ENCODE measurements at places on chromosomes 6 and 20.

GRCh38 chr20:19757487-19758132 is 448 bp upstream of the RIN2 start:
- DNase-seq = no peak

DNA sequence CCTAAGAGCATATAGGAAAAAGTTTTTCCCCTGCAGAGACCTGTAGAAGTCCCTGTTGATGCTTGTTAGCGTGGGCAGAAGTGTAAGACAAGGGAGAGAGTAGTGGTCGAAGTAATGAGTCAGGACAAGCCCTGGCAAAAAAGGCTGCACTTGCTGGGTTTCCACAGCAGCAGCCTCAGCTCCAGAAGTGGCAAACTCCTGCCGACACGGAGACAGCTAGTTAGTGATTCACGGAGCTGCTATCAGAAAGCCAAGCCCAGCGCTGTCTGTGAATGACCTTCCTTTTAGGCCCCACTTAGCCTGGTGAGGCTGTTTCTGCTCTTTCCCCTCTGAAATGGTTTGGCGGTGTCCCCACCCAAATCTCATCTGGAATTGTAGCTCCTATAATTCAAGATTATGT is 109.1 kb downstream of the FAM50B start:
- DNase-seq = no peak

GRCh38 chr6:38027685-38028373 is 208.3 kb downstream of the ZFAND3 start:
- no peak for DNase-seq

GRCh38 chr6:45830441-45831139 is 185.1 kb downstream of the CLIC5 start:
- peak; percentile 71 for DNase-seq

DNA sequence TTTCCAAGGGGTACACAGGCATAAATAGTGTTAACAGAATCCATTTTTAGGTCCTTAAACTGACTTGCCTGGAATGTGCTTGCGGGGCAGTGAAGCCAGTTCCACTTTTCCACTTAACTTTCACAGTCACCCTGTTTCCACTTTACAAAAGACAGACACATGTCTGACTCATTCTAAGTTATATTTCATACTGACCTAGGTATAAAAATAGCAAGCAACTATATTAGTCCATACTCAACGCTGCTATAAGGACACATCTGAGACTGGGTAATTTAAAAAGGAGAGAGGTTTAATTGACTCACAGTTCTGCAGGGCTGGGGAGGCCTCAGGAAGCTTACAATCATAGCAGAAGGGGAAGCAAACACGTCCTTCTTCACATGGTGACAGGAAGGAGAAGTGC is 88.2 kb downstream of the MTFR2 start:
- no peak for DNase-seq

GRCh38 chr20:14775778-14776177 is 438.4 kb upstream of the FLRT3 start:
- DNase-seq = no peak

- no peak for DNase-seq
Observed at GRCh38 chr6:41377071-41377470, 41.7 kb downstream of the NCR2 start.

GRCh38 chr6:137247724-137248123 is 28.5 kb upstream of the IFNGR1 start:
- no peak for DNase-seq

DNA sequence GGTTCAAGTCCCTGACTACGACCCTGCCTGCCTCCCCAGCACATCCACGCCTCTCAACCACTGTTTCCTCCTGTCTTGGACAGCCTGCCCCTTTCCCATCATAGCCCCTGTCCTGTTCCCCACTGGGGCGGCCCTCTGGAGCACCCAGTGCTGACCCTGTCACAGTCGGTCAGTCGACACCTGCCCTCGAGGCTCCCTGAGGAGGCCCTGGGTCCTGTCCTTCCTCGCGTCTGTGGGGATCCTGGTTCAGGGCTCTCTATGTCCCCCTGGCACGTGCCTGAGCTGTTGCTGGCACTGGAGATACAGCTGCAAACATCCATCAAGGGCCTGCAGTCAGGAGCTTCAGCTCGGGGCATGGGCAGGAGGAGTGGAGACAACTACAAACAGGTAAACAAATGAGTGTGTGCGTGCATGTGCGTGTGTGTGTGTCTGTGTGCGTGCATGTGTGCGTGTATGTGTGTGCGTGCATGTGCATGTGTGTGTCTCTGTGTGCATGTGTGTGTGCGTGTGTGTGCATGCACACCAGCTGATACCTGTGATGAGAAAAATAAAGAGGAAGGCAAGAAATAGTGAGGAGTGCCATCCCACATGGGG is 132.8 kb downstream of the PHACTR3 start:
- DNase-seq = no peak

GRCh38 chr6:130933712-130934200 is 106.5 kb downstream of the SMLR1 start:
- no peak for DNase-seq

- DNase-seq = peak; percentile 23
Observed at GRCh38 chr6:118283766-118284165, 264.3 kb upstream of the PLN start.

- DNase-seq = peak; percentile 56
Observed at GRCh38 chr6:41470029-41470330, 76.2 kb upstream of the FOXP4 start.

GRCh38 chr6:138264372-138264880 is 46.1 kb upstream of the PBOV1 start:
- DNase-seq = no peak

GRCh38 chr6:95581073-95581472 is 3.7 kb downstream of the MANEA start:
- DNase-seq = no peak

DNA sequence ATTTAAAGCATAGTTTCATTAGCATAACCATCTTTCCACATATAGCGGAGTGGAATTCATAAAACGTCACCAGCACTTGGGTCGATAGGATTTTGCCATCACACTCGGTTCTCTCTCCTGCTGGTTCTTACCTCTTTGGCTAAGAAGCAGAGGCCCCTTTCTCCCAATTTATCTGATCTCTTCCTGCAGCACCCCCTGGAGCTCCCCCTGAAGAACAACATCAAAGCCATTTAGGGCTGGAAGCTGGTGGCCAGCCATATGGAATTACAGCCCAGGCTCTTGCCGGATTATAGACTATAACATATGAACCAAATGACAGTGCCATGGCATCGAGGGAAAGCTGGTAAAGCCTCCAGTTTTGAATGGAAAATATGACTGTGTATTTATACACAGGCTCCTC is 6.4 kb upstream of the KIF6 start:
- DNase-seq = no peak

DNA sequence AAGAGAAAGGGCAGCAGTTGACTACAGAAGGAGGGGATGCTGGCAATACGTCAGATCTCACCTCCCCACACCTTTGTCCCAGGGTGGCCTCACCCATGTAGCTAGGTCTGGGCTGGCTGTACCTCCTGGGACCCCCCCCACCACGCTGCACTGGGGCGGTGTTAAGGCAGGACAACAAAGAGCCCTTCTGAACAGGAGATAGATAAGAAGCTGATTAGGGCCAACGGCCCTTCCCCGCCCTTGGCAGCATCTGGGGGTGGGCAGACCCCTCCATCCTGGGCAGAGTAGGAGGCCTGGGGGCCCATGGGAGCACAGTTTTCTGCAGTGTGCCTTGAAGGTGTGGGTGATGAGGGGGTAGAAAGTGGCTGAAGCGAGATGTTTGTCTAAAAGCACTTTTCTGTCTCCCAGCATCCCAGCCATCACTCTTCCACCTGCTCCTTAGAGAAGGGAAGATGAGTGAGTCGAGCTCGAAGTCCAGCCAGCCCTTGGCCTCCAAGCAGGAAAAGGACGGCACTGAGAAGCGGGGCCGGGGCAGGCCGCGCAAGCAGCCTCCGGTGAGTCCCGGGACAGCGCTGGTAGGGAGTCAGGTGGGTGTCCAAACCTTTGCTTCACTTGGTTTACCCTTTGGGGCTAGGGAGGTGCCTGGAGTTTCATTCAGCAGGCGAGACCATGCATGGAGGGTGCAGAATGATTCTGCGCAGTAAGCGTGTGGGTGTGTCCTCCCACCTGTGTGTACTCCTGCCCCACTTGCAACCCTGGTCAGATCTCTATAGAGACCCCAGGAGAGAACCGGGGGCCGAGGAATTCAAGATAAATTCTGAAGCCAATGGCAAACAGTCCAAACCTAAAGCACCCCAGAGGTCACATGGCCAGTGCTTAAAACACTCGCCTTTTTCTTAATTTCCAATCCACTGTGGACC is 3.9 kb downstream of the HMGA1 start:
- DNase-seq = no peak

GRCh38 chr6:118354641-118355040 is 193.5 kb upstream of the PLN start:
- DNase-seq = no peak

- DNase-seq = peak; percentile 15
Observed at GRCh38 chr6:53070806-53071205, 5.6 kb downstream of the FBXO9 start.

- no peak for DNase-seq
Observed at GRCh38 chr20:60667641-60668040, 584.4 kb upstream of the CDH4 start.

GRCh38 chr20:5031206-5031557 is 29.9 kb upstream of the SLC23A2 start:
- DNase-seq = no peak

DNA sequence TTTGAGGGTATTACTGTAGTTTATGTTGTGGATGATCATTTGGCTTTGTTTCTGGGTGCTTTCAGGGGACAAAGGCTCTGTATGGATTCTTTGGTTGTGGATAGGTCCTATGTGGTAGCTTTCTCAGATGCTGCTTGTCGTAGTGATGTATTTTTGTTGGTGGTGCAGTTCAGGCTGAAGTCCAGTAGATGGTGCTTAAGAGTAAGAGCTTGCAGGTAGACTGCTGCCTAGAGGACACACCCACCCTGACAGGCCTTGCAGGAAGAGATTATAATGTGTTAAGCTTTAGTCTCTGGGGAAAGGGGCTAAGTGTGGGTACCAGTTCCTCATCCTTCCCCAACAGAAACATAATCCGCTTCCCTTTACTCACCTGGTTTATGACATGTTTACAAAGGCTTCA is 62.6 kb upstream of the ADGRB3 start:
- no peak for DNase-seq

GRCh38 chr20:23296841-23297701 is 53.5 kb upstream of the NXT1 start:
- DNase-seq = no peak

- no peak for DNase-seq
Observed at GRCh38 chr6:146594495-146594894, 4.3 kb upstream of the ADGB start.

- DNase-seq = peak; percentile 54
Observed at GRCh38 chr6:137282254-137282653, 63.1 kb upstream of the IFNGR1 start.

- DNase-seq = no peak
Observed at GRCh38 chr20:49706630-49707091, 7.0 kb downstream of the B4GALT5 start.

DNA sequence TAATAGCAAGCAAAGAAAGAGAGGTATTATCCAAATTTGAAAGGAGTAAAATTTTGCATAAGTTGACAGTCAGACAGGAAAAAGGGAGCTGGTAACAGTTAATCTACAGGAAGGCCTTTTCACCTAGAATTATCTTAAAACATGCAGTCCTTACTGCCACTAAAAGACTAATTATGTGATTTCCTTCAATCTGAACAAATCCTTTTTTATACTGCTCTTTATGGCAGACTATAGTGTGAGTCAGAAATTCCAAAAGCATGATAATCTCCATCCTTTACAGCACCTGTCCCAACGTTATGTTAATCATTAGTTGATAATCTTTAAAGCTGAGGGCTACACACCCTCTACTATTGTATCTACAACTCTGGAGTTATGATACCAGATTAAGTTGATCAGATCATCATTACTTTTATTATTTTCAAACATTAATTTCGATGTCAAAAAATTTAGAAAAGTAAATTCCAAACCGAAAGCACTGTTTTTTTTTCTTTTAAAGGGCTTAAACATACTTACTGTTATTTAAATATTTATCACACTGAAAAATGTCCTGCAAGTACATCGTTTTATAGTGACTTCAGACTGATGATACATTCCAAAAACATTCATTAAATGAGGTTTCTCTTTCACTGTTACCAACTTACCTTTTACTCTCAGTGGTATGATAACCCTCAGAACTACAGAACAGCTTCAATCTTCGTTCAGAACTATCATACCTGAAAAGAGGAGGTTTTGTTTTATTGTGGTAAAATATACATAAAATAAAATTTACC is 33.2 kb upstream of the AKAP7 start:
- DNase-seq = no peak

GRCh38 chr20:17648315-17648646 is 33.8 kb downstream of the RRBP1 start:
- DNase-seq = no peak

DNA sequence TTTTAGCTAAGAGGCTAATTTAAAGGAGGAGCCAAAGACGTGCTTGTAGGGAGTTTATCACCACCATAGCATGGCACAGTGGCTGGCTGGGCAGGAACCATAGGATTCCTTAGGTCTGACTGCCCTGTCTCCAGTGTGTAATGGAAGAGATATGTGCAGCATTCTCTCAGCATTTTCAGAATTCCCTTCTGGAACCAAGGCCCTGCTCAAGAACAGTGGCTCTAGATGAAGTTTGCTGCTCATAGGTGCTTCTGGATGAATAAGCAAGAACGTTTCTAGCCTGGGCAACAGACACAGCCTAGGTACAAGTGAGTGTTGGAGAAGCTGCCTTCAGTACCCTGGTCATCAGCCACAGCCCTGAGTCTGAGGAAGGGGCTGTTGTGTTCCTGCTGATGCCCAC is 69.1 kb downstream of the LCA5 start:
- DNase-seq = no peak

DNA sequence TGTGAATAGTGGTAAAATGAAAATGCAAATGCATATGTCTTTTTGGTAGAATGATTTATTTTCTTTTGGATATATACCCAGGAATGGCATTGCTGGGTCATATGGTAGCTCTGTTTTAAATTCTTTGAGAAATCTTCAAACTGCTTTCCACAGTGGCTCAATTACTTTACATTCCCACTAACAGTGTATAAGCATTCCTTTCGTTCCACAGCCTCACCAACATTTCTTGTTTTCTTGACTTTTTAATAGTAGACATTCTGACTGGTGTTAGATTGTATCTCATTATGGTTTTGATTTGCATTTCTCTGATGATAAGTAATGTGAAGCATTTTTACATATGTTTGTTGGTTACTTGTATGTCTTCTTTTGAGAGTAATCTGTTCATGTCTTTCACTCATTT is 144.0 kb downstream of the SIM1 start:
- DNase-seq = no peak

GRCh38 chr6:32087574-32088486 is 21.3 kb downstream of the TNXB start:
- DNase-seq = peak; percentile 78
